Epithelial cell of prostate (primary cell): ENCODE measurements at places on chromosomes 16 and 17.

DNA sequence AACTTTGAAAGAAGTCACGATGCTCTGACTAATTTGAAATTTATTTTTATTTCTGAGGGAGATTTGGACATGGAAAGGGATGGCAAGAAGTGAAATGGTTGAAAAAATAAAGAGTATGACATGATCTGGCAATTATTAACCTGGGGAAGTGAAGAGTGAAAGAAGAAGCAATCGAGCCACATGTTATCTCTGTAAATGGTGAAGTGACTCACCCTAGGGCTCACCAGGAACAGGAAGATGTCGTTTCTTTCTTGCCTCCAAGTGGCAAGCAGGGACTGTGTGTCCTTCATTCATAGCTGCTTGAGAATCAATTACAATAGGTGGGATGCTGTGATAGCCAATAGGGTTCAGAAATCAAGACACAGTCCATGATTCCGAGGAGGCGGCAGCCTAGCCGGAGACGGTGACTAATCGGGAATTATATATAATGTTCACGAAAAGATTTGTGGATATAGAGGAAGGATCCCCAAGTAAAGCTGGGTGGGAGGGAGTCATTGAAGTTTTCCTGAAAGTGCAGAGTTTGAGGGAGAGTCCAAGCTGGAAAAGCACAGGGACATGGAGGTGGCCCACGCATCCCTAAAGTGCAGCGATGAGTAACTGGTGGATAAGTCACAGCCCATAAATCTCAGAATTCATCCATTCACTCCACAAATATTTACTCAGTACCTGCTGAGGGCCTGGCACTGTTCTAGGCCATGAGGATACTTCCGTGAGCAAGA, 18.2 kb upstream of the KRT20 start:
- peak; percentile 93 for DNase-seq

DNA sequence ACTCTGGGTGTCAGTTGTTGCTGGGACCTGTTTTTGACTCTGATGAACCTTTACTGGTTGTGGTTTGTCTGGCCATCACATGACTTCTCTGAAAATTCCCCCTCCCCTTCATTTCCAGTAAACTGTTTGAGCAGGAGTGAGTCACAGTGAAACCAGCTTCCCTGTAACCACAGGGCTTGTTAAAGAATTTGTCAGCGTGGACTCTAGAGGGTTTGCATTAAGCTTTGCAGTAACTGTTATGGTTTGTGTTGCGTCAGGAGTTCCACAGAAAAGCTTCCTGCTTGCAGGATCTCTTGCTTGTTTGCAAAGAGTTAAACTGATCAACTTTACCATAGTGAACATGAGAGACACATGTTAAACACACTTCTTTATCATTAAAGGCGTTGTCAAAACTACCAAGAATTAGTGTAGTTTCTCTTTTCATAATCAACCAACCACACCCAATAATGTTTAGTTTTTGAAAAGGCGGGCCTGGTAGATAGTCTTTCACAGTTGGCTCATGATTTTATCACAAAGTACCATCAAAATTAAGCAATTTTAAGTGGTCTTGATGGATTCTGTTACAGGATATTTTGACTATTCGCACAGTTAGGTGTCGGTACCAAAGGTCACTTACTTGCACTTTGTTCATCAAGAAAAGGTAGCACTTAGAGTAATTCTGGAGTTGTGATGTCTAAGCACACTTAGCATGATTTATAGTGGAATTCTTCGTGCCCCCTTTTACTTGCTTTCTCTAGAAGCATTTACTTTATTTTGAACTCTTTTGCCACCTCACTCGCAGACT, 79.3 kb downstream of the VMP1 start:
- peak; percentile 100 for DNase-seq

- DNase-seq, result peak; percentile 67
Observed at GRCh38 chr17:77124192-77124889, 16.4 kb upstream of the SEC14L1 start.

GRCh38 chr16:61797296-61797795, 238.9 kb downstream of the CDH8 start:
- DNase-seq, result no peak

DNA sequence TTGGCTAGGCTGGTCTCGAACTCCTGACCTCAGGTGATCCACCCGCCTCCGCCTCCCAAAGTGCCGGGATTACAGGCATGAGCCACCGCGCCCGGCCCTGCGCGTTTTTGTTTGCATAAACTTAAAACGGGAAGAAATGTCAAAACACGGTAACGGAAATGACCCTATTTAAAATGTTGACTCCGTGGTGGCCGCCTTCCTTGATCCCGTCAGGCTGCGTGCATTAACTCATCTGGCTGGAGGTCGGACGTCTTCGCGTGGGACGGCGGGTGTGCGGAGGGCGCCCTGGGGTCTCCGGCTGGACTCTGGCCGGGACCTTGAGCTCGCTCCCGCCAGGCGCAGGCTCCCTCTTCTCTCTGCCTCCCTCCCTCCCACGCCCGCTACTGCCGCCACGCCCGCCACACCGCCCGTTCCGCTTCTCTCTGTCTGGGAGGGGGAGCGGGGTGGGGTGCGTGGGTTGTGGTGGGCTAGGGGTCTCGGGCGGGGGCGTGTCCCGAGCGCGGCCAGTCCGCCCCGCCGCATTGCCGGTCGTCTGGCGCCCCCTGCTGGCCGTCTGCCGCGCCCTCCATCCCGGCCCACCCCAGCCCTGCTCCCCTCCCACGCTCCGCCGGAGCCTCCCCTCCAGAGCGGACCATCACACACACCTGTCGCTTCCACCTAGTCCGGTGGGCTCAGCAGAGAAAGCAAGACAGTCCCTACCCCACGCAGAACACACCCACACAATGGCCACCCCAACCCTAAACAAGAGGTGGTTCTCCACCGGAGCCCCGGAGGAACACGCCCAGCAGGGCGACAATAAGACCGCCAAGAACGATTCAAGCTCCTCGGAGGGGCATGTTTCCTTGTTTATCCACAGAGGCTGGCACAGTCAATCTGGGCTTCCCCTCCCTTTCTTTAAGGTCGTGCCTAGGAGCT, 1.2 kb upstream of the CCDC42 start:
- no peak for DNase-seq

DNA sequence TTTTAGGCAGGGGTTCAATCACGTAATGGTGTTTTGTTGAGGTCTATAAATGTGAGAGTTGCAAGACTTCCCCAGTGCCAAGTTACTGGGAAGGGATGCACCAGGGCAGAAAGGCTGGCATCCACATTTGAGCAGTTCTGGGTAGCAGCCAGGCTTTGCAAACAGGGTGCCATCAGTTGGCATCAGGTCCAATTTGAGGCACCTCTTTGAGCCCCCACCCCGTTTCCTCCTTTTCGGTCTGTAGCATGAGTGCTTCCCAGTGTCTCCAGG, 142.6 kb upstream of the CACNG5 start:
- DNase-seq, result no peak

DNA sequence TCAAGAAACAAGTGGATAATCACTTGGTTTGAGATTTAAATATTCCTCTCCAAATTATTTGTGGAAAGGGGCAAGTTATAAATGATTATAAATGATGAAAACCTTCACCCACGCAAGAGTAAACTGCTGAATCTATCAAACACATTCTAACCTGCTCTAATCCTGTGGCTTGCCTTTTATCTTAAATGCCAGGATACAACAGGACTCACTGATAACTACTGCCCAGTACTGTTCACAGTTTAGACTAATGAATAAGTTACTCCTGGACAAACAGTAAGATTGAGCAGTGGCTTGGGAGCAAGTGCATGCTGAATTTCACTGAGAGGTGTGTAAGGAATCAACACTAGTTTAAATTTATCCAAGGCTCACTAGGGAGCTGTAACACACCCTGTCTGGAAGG, 31.1 kb downstream of the IGF2BP1 start:
- no peak for DNase-seq

DNA sequence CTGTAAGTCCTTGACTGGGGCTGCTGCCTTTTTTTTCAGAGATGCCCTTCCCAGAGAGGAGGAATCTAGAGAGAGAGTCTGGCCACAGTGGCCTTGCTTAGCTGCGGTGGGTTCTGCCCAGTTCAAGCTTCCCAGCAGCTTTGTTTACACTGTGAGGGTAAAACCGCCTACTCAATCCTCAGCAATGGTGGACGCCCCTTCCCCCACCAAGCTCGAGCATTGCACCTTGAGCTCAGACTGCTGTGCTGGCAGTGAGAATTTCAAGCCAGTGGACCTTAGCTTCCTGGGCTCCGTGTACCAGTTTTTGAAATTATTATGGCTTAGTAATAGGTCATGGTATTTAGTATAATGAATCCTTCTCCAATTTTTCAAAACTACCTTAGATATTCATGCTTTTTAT, 395.4 kb downstream of the NPIPA7 start:
- no peak for DNase-seq

- DNase-seq, result no peak
Observed at GRCh38 chr16:8959921-8960787, 3.6 kb downstream of the USP7 start.

GRCh38 chr17:14940938-14941265, 324.2 kb downstream of the PMP22 start:
- DNase-seq, result peak; percentile 14

DNA sequence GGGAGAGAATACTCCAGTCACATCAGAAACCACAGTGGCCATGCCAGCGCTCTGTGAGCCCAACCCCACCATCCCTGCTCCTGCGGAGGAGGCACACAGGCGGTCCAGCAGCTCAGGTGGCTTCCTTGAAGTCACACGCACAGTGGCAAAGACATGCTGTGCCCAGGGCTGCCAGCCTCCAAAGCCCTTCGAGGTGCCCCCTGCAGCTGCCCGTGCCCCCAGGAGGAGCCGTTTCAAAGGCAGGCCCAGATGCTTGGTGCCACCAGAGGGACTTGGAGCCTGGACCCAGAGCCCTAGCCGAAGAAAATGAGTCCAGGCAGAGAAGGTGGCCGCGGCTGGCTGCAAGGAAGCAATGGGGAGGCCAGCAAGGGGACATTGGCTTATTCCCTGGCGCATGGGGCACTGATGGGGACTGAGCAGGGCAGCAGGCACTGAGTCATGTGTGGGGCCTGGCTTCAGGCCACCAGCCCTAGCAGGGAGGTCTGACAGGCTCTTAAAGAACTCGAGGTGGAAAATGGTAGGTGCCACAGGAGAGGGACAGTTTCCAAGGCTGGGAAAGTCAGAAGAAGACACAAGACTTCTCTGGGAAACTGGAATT, 17.2 kb upstream of the CACNG1 start:
- DNase-seq, result no peak

- no peak for DNase-seq
Observed at GRCh38 chr16:4846503-4846900, 586 bp downstream of the GLYR1 start.

GRCh38 chr17:73637866-73638265, 6.4 kb downstream of the SDK2 start:
- DNase-seq, result no peak

DNA sequence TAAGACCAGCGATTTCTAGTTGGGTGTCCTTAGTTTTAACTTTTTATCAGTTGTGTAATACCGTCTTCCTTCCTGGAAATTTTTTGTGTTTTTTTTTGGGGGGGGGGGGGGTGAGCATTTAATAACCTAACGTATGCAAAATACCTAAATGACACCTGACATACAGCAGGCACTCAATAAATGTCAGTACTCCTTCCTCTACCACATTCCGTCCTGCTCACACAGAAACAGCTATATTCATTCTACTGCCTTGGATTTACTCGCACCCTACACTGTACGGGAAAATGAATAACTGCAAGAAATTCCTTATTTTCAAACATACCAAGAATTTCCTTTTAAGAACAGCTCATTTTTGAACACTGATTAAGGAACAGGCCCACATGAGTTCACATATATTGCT, 5.3 kb downstream of the XYLT1 start:
- no peak for DNase-seq

DNA sequence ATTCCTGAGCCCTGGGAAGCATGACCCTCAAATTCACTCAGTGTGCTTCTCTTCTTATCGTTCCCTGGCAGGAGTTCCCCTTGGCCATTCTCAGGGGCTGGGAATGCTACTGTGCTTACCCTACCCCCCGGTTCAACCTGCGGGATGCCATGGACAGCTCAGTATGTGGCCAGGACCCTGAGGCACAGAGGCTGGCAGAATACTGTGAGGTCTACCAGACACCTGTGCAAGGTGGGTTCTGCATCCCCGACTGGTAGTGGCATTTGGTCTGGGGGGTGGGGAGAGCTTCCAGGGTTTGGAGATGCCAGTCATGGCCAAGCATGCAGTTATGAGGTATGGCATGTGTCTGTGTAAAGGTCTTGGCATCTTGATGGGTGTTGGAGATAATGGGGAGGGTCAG, 39.4 kb downstream of the WSCD1 start:
- no peak for DNase-seq

DNA sequence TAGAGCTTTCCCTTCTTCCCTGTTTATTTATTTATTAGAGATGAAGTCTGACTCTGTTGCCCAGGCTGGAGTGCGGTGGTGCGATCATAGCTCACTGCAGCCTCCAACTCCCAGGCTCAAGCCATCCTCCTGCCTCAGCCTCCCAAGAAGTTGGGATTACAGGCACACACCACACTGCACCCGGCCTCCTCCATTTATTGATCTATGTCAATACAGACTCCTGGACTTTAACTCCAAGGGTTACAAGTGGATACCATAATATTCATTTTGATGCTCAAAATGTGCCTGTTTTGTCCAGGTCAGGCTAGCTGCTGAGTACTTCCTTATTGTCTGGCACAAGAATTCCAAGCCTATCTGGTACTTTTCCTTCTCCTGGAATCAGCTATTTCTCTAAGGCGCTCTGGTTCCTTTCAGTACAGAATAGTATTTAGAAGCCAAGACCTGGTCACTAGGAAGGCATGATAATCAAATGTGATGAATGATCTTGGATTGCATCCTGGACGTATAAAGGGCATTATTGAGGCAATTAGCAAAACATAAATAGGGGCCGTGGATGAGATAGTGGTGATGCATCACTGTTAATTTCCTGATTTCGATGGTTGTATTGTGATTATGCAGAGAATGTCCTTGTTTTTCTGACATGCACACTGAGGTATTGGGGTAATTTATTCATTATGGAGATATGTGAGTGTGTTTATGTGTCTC, 21.7 kb downstream of the IL4R start:
- DNase-seq, result no peak

DNA sequence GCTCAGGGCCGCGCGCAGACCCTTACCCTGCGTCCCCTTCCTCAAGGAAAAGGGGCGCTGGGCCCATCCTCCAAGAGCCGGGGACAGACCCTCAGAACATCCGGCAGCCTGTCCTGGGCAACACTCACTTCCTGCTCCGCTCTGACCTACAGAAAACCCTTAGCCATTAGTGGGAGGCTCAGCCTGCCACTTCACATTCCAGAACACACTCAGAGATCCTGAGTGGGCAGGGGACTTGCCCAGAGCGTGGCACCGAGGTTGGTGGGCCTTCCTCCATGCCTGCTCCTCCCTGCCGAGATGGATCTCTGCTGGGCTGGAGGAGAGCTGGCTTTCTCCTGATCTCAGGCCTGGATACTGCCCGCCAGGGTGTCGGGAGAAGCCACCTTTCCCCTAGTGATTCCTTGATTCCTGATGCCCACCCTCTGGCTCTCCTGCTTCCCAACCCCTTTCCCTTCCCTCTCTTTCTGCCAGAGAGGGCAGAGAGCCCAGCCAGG, 1.5 kb downstream of the SCARF1 start:
- DNase-seq, result no peak

- DNase-seq, result no peak
Observed at GRCh38 chr17:79864617-79865250, 25.5 kb upstream of the CBX4 start.

DNA sequence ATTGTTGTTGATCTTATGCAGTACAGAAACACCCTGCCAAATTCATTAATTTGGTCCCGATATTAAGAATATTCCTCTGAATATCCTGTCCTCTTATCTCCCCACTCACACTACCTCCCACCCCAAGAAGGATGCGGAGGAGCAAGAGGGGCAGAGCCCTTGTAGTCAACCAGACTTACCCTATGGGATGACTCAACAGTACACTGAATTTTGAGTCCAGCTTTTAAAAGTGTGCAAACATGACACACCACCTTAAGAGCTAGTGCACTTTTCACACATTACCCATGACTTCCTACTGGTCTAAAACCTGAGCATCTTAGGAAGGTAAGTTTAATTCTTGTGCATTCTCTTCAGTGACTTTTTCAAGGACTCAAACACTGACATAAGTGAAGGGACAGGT, 9.5 kb downstream of the USP22 start:
- DNase-seq, result no peak
